ENCODE measurements at places on chromosomes 1 and 21.
A peak's percentile ranks its signal among the peaks of the same experiment; 100 is the strongest.

DNA sequence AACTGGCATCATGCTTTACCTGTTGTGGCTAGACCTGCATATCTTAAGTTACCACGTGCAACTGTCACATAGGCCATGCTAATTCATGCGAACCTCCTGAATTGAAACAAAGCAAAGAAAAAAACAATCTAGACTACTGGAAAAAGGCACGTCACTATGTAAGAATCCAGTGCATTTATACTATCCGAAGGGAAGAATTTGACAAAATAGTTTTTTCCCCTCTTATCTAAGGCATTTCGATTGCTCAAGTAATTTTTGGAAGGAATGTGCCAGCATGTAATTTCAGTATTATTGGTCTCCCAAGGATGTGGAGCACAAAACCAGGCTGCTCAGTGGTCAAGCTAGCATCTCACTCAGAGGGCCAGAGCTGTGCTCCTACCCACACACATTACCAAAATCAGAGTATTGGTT, 31.5 kb upstream of the C1orf198 start:
- no peak for DNase-seq

GRCh38 chr1:1204425-1204920, 1.9 kb downstream of the TNFRSF18 start:
- no peak for DNase-seq

GRCh38 chr1:109432336-109432735, 6.1 kb upstream of the PSMA5 start:
- DNase-seq: no peak

- no peak for DNase-seq
Observed at GRCh38 chr1:216710055-216710454, 13.2 kb downstream of the ESRRG start.

DNA sequence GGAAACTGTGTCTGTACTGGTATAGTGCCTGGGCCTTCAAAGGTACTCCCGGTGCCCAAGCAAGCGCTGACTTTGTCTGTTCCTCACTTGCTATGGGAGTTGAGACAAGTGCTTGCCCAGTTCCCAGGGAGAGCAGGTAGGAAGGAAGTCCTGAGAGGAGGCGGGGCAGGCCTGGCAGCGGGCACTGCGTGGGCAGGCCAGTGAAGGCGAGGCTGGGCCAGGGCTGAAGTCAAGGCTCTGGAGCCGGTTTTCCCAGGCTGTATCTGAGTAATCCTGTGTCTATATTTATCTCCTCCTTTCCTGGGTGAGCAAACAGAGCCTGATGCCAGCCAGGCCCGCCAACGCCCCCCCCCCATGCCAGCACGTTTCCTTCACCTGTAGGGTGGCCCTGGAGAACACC, 15.9 kb upstream of the EDN2 start:
- no peak for DNase-seq

- no peak for DNase-seq
Observed at GRCh38 chr1:179598631-179599030, 7.0 kb downstream of the TDRD5 start.

GRCh38 chr21:37072274-37072987, 440 bp downstream of the PIGP start:
- DNase-seq: peak; percentile 67

- no peak for DNase-seq
Observed at GRCh38 chr1:171210355-171210754, 25.3 kb downstream of the FMO2 start.

DNA sequence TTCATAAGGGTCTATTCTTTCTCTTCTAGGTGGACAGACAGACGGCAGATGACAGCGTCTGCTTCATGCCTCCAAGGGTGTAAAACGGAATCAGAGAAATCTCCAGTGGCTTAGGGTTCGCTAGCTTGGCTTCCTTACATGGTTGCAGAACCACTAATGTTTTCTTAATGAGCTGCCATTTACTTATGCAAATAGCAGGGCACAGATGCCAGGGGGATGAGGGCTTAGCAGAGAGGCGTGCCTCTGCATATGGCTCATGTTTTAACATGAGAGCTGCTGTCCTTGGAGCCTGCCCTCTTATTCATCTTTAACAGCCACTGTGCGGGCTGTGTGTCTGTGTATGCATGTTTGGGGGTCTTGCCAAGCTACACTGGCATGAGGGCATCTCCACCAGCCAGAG, 119.6 kb downstream of the IER5 start:
- no peak for DNase-seq

- DNase-seq: no peak
Observed at GRCh38 chr1:3432306-3432705, 22.2 kb upstream of the ARHGEF16 start.

- no peak for DNase-seq
Observed at GRCh38 chr1:41533016-41533730, 48.7 kb upstream of the EDN2 start.

DNA sequence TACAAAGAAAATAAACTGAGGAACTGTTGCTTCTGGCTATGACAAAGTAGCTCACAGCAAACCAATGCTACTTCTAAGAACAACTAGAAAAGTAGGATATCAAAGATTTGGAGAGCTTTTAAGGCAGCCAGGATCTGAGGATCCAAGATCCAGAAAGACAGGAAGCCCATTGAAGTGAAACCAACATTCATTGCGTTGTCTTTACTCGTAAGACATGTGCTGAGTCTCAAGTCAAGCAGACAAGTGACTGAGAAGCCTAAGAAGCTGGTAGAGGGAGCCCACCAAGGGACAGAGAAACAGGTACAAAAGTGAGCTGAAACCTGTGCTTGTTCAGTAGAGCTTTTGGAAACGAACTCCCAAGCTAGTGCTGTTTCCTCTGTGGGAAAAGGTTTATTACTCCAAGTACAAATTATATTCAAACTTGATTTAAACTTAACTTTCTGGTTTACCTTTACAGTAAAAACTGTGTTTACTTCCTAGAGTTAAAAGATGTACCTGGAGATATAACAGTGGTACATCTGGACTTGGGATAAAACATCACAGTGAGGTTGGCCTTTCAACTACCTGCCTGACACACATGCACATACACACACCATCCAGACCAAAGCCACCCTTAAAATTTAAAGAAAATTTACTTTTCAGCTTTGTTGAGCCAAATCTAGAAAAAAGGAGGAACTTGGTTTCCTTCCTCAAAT, 41.2 kb downstream of the NME7 start:
- DNase-seq: no peak

DNA sequence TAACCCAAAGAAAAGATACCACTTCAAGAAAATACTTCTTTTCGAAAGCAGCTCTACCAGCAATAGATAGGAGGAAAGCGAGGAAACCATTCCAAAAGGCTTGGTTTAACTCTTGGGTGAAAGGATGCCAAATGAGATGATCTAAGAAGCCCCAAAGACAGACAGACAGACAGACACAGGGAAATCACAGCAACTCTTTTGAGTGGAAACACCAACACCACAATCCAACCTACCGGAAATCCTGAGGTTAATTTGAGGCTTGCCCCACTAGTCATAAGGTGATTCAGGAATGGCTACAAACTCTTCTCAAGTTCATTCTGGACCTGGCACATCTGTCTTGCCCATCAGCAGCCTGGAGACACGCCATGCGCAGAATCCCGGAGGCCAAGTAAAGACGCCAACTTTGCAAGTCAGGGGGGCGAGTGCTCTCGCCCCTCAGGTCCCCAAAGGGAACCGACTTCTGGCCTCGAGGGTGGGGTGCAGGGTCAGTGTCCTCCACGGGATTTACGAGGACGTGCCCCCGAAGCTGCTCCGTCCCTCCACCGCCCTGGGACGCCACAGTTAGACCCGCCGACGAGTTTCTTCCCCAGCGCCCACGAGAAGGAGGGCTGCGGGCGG, 778 bp downstream of the EVI5 start:
- DNase-seq: peak; percentile 4

DNA sequence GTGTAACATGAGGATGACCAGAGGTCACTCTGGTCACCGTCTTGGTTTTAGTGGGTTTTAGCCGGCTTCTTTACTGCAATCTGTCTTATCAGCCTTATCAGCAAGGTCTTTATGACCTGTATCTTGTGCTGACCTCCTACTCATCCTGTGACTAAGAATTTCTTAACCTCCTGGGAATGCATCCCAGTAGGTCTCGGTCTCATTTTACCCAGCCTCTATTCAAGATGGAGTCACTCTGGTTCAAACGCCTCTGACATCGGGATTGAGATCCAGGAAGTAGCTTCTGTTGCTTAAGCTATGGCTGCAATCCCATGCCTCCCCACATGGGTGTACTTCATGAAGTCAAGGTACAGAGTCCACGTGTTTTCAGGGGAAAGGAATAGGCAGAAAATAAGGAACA, 19.9 kb downstream of the FMN2 start:
- no peak for DNase-seq

GRCh38 chr1:167629681-167630567, at the start of gene RCSD1:
RCSD1 (plus strand) TSS chr1:167630232; CDS start chr1:167630424, 192 bp downstream.
- peak; percentile 51 for DNase-seq

DNA sequence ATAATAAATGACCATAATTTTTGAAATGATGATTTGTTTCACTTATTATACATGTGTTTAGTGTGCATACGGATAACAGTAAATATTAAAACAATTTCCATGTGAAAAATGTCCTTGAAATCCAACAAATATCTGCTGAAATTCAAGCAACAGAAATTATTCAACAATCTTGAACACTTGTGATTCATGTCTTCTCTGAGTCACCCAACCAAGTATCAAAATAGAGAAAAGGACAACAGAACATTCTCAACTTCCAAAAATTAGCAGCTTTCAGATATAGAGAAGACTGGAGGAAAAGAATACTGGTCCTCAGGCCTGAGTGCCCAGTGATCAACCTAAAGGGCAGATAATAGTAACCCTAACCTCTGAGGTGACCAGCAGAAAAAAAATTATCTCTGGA, 90.8 kb downstream of the VAV3 start:
- no peak for DNase-seq

GRCh38 chr1:169885207-169885606, 8.5 kb downstream of the SCYL3 start:
- DNase-seq: no peak

GRCh38 chr1:178650934-178651511, 74.0 kb upstream of the RALGPS2 start:
- DNase-seq: no peak

DNA sequence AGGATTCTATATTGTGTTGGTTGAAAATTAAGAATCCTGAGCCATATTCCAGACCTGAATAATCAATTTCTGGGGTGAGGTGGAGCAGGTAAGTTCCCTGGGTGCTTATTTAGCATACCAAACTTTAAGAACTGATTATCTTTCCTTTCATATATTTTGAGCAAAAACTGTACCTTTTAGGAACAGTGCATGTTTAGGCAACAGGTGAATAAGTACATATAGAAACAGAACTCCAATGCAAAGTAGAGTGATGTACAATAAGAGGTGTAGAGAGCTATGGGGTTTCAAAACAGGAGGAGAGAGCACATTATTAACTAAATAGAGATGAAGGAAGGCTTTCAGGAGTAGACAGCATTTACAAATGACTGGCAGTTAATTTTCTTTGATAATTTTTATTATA, 28.7 kb downstream of the TMED5 start:
- no peak for DNase-seq

- no peak for DNase-seq
Observed at GRCh38 chr1:44346184-44346583, 8.9 kb downstream of the ERI3 start.

DNA sequence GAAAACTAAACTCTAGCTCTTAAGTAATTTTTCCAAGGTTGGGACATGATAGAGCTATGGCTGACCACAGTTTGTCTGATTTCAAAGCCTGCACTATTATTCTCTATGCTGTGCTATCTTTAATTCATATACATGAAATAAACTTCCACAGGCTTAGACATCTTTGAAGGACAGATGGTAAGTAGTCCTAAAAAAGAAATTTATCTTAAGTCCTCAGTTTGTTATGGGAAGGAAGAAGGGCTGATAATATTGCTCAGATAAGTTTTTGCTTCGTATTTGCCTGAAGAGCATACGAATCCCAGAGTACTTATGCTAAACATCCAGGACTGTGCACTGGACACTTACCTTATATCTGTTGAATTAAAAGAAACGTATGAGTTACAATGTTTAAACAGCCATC, 39.6 kb downstream of the VCAM1 start:
- DNase-seq: no peak

GRCh38 chr1:22190731-22191130, 47.8 kb upstream of the WNT4 start:
- DNase-seq: no peak

- DNase-seq: no peak
Observed at GRCh38 chr1:14968251-14968851, 185.2 kb upstream of the TMEM51 start.

DNA sequence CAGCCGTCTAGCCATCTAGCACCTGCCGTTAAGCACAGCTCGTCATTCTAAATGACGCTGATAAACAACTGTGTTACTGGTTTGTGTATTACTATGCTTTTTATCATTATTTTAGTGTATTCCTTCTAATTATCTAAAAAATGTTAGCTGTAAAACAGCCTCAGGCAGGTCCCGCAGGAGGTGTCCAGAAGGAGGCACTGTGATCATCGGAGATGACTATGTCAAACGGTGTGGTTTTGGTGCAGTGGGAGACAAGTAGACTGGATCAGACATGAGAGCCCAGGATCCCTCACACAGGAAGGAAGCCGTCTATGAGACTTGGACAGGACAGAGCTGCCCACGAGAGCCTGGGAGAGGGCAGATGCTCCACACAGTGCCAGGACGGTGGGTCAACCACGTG, 55.3 kb upstream of the COL6A1 start:
- DNase-seq: no peak

- DNase-seq: no peak
Observed at GRCh38 chr1:24562625-24563024, 6.7 kb downstream of the NCMAP start.

DNA sequence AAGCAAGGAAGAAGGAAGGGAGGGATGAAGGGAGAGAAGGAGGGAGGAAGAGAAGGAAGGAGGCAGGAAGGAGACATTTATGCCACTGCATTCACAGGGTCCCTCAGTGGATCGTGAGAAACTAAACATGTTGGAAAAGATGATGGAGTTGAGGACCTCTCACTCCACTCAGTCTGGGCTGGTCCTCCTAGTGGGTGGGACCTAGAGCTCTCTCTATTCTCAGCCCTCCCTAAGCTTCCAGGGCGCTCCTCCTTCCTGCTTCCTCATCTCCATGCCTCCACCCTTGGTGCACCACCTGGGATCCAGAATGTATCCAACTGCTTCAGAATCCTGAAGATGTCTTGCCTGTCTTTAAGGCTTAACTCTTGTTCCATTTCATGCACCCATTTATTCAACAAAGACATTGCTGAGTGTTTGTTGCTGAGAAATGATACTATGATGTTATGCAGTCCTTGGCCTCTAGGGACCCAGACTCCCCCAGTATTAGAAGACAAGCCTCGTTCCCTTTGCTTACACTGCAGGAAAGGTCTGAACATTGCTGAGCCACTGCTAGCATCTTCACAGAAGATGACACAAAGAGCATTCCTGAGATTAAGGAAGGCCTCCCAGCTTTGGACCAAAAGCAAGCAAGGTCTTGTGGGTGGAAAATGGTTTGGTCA, 88.5 kb downstream of the BEND5 start:
- peak; percentile 14 for DNase-seq

- no peak for DNase-seq
Observed at GRCh38 chr1:229619614-229620013, 6.3 kb downstream of the TAF5L start.

- DNase-seq: no peak
Observed at GRCh38 chr1:89542345-89542744, 17.7 kb downstream of the LRRC8B start.

Data from T-helper 2 cell (primary cell).